Activated naive CD8-positive, alpha-beta T cell treated with anti-CD3 and anti-CD28 coated beads, Interleukin-2, amount 50 U/mL, for 24 hours (primary cell): ENCODE measurements at places on chromosomes 12 and 14.

GRCh38 chr12:57838594-57839302, 7.8 kb downstream of the CTDSP2 start:
- H3K4me1 ChIP-seq, result peaks cover 98% of the 10 kb centered on the region
- no peaks in the 10 kb centered on the region for H3K27me3 ChIP-seq
- no peak for DNase-seq
- H3K4me3 ChIP-seq, result peak overlapping the region; percentile 62

- no peak for DNase-seq
- H3K27me3 ChIP-seq, result peaks cover 18% of the 10 kb centered on the region
- no peak overlapping the region for H3K4me3 ChIP-seq
- H3K36me3 ChIP-seq, result no peaks in the 10 kb centered on the region
- peaks cover 2% of the 10 kb centered on the region for H3K4me1 ChIP-seq
Measured at GRCh38 chr12:47946413-47947323, 16.7 kb upstream of the TMEM106C start.

DNA sequence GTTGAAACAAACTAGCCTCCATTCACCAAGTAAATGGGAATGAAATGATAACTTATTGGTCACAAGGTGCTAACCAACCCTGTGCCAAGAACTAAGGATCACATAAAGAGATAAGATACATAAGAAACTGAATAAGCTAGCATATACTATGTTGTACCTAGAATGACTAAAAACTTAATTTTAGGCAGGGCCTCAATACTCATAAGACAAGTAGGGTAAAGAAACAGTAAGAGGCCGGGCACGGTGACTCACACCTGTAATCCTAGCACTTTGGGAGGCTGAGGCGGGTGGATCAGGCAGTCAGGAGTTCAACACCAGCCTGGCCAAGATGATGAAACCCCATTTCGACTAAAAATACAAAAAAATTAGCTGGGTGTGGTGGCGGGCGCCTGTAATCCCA, 17.7 kb downstream of the GDF11 start:
- no peaks in the 10 kb centered on the region for H3K27me3 ChIP-seq
- H3K4me1 ChIP-seq, result peaks cover 9% of the 10 kb centered on the region
- no peak overlapping the region for H3K4me3 ChIP-seq
- DNase-seq, result no peak
- peak overlapping the region; percentile 74 for H3K27ac ChIP-seq

- no peak for DNase-seq
- H3K27ac ChIP-seq, result no peak overlapping the region
- H3K36me3 ChIP-seq, result no peaks in the 10 kb centered on the region
- H3K4me3 ChIP-seq, result no peak overlapping the region
Measured at GRCh38 chr14:100982353-100982752, 78.8 kb upstream of the RTL1 start.

DNA sequence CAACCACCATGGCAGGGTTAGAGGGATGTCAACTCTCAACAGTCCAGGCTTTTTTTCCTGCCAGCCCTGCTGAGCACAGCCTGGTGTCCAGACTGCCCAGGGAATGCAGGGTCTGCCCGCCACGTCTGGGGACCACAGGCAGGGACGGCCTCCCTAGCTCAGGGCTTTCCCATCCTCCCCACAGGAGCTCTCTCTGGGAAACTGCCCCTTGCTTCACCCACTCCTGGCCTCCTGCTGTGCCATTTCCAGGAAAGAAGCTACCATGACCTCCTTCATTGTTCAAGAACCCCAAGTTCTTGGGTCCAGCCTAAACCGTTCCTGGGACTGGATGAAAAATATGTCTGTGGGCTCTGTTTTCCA, 4.8 kb downstream of the SCNN1A start:
- H3K36me3 ChIP-seq, result no peaks in the 10 kb centered on the region
- H3K27ac ChIP-seq, result no peak overlapping the region
- peaks cover 2% of the 10 kb centered on the region for H3K27me3 ChIP-seq
- DNase-seq, result no peak

DNA sequence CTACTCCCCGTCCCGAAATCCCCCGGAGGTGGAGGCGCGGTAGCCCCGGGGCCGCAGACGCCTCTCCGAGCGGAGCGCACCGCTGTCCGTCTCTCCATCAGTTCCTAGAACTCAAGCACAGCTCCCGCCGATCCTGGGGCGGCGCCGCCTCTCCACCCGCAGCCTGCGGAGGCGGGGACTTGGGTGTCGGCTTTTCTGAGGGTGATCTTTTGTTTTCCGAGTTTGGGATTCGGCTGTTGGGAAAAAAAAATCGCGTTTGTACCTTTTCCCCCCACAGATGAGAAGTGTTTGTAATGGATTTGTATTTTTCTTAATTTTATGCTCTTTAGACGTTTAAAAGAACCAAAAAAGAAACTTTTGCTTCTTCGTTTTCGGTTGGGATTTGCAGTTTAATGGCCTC, 26.6 kb downstream of the LRCOL1 start:
- H3K27ac ChIP-seq, result no peak overlapping the region
- H3K27me3 ChIP-seq, result no peaks in the 10 kb centered on the region
- no peak overlapping the region for H3K4me3 ChIP-seq
- H3K4me1 ChIP-seq, result no peaks in the 10 kb centered on the region

- H3K27ac ChIP-seq, result no peak overlapping the region
- H3K4me3 ChIP-seq, result no peak overlapping the region
- H3K27me3 ChIP-seq, result peaks cover 63% of the 10 kb centered on the region
- no peaks in the 10 kb centered on the region for H3K36me3 ChIP-seq
- no peaks in the 10 kb centered on the region for H3K4me1 ChIP-seq
- no peak for DNase-seq
Measured at GRCh38 chr12:120376009-120376408, 7.0 kb upstream of the MSI1 start.
